GM12878 (cell line): ENCODE measurements at places on chromosomes 7 and 10. TPM values are rescaled to one million over a fixed set of nuclear protein-coding genes. Genes with fewer than 3 reads are reported as not detected.

Gene DOCK4
- polyA plus RNA-seq: 0.08 TPM in 1 of 2 replicates, not detected in the other

Gene CLDN4
- polyA plus RNA-seq: not detected in 2 replicates

Gene CCDC7
- 4.0 and 4.5 TPM in 2 replicates for polyA plus RNA-seq

Gene FANK1
- polyA plus RNA-seq: 0.16 TPM in 1 of 2 replicates, not detected in the other

Gene EBLN1
- not detected in 2 replicates for polyA plus RNA-seq

Gene TMEM120A
- 22.8 and 25.0 TPM in 2 replicates for polyA plus RNA-seq

Gene ENKUR
- polyA plus RNA-seq: 0.11 TPM in 1 of 2 replicates, not detected in the other

Gene LLCFC1
- polyA plus RNA-seq: not detected in 2 replicates

Gene SCART1
- 0.11 and 0.15 TPM in 2 replicates for polyA plus RNA-seq

Gene STK32C
- 10.5 and 11.2 TPM in 2 replicates for polyA plus RNA-seq

Gene NPSR1
- 0.20 TPM in 1 of 2 replicates, not detected in the other for polyA plus RNA-seq

Gene CNNM1
- not detected in 2 replicates for polyA plus RNA-seq

Gene CALY
- polyA plus RNA-seq: not detected in 2 replicates

Gene PHKG1
- 0.22 and 0.31 TPM in 2 replicates for polyA plus RNA-seq

Gene MXI1
- 0.22 and 0.50 TPM in 2 replicates for polyA plus RNA-seq

Gene EFCAB10
- 0.21 and 0.50 TPM in 2 replicates for polyA plus RNA-seq

Gene ACTR3C
- 6.0 and 10.2 TPM in 2 replicates for polyA plus RNA-seq

Gene HOXA6
- not detected in 2 replicates for polyA plus RNA-seq

Gene NME8
- 0.20 TPM in 1 of 2 replicates, not detected in the other for polyA plus RNA-seq

Gene ADCYAP1R1
- not detected in 2 replicates for polyA plus RNA-seq

Gene PRKG1
- not detected in 2 replicates for polyA plus RNA-seq

Gene YWHAG
- 26.1 and 29.6 TPM in 2 replicates for polyA plus RNA-seq

Gene METTL27
- 2.4 and 3.3 TPM in 2 replicates for polyA plus RNA-seq

Gene PKD2L1
- polyA plus RNA-seq: not detected in 2 replicates

Gene AKR1B15
- not detected in 2 replicates for polyA plus RNA-seq

Gene CDH23
- 0.15 and 0.16 TPM in 2 replicates for polyA plus RNA-seq

Gene PALD1
- 8.9 and 10.3 TPM in 2 replicates for polyA plus RNA-seq

Gene PRKAG2
- 5.4 and 5.9 TPM in 2 replicates for polyA plus RNA-seq

Gene PRSS2
- polyA plus RNA-seq: 0.27 TPM in 1 of 2 replicates, not detected in the other

Gene PRKAR2B
- polyA plus RNA-seq: 0.06 TPM in 1 of 2 replicates, not detected in the other

Gene HOGA1
- polyA plus RNA-seq: not detected in 2 replicates

Gene TDRD1
- not detected in 2 replicates for polyA plus RNA-seq

Gene GPR158
- not detected in 2 replicates for polyA plus RNA-seq

Gene GCK
- polyA plus RNA-seq: 0.55 TPM in 1 of 2 replicates, not detected in the other

Gene RNF148
- not detected in 2 replicates for polyA plus RNA-seq

Gene CAMK1D
- polyA plus RNA-seq: 3.5 and 4.3 TPM in 2 replicates

Gene SLC18A3
- not detected in 2 replicates for polyA plus RNA-seq

Gene PLXNA4
- polyA plus RNA-seq: not detected in 2 replicates

Gene ANKRD30A
- 1.6 and 2.1 TPM in 2 replicates for polyA plus RNA-seq

Gene CTNNA3
- polyA plus RNA-seq: 0.30 TPM in 1 of 2 replicates, not detected in the other

Gene BCL7B
- 45.2 and 61.7 TPM in 2 replicates for polyA plus RNA-seq

Gene ZNF467
- not detected in 2 replicates for polyA plus RNA-seq
